Activated CD8-positive, alpha-beta T cell treated with anti-CD3 and anti-CD28 coated beads for 36 hours (primary cell): ENCODE measurements at places on chromosomes 3 and 15.
A peak's percentile ranks its signal among the peaks of the same experiment; 100 is the strongest.

GRCh38 chr15:58952751-58953150 is 19.3 kb upstream of the SLTM start:
- H3K27ac ChIP-seq = no peak overlapping the region
- no peaks in the 10 kb centered on the region for H3K36me3 ChIP-seq
- H3K4me3 ChIP-seq = no peak overlapping the region

- no peak for DNase-seq
- H3K36me3 ChIP-seq = no peaks in the 10 kb centered on the region
- no peak overlapping the region for H3K27ac ChIP-seq
- H3K27me3 ChIP-seq = no peaks in the 10 kb centered on the region
- no peaks in the 10 kb centered on the region for H3K4me1 ChIP-seq
- no peak overlapping the region for H3K4me3 ChIP-seq
These were observed 166.2 kb upstream of the VEPH1 start for GRCh38 chr3:157669416-157669815.

GRCh38 chr15:71548401-71548807 is 261.9 kb upstream of the NR2E3 start:
- no peak overlapping the region for H3K4me3 ChIP-seq
- H3K36me3 ChIP-seq = no peaks in the 10 kb centered on the region
- H3K27ac ChIP-seq = no peak overlapping the region
- DNase-seq = no peak

DNA sequence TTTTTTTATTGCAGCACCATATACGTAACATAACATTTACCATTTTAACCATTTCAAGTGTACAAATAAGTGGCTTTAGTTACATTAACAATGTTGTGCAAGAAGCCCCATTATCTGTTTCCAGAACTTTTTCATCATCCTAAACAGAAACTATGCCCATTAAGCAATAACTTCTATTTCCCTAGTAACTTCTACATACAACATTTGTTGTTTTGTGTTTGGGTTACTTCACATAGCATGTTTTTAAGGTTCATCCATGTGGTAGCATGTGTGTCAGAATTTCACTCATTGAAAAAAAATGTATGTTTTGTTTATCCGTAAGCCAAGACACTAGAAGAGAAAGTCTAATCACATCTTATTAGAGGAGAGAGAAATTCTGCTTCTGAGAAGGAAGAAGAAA is 450.5 kb upstream of the PDZRN3 start:
- H3K4me1 ChIP-seq = no peaks in the 10 kb centered on the region
- H3K27ac ChIP-seq = no peak overlapping the region
- H3K36me3 ChIP-seq = no peaks in the 10 kb centered on the region
- no peaks in the 10 kb centered on the region for H3K27me3 ChIP-seq

DNA sequence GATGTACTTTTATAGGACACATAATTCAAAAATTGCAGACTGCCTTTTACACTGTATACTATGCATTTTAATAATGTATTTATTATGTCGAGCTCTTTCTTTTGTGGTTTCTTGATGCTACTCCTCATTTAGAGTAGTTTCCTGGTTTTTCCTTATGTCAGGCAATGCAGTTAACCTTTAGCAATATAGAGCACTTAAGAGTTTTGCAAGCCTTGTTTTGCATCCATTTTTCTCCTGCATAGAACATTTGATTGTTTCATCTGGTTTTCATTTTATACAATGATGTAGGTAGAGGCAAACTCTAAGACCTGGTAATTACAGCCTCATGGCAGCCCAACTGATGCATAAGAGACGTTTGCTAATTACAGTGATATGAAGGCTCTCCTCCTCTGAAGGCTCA is 86.3 kb downstream of the PDZRN3 start:
- no peak overlapping the region for H3K4me3 ChIP-seq
- no peaks in the 10 kb centered on the region for H3K36me3 ChIP-seq
- H3K4me1 ChIP-seq = no peaks in the 10 kb centered on the region

- no peak for DNase-seq
- no peaks in the 10 kb centered on the region for H3K4me1 ChIP-seq
- no peaks in the 10 kb centered on the region for H3K27me3 ChIP-seq
- H3K4me3 ChIP-seq = no peak overlapping the region
- no peaks in the 10 kb centered on the region for H3K36me3 ChIP-seq
These were observed 163.8 kb upstream of the CMC1 start for GRCh38 chr3:28077572-28077971.

GRCh38 chr15:56765251-56765650 is 31.9 kb upstream of the ZNF280D start:
- DNase-seq = no peak
- H3K36me3 ChIP-seq = no peaks in the 10 kb centered on the region
- no peaks in the 10 kb centered on the region for H3K27me3 ChIP-seq
- H3K4me3 ChIP-seq = no peak overlapping the region
- H3K27ac ChIP-seq = no peak overlapping the region

- H3K4me1 ChIP-seq = peaks cover 18% of the 10 kb centered on the region
- no peak overlapping the region for H3K27ac ChIP-seq
- no peaks in the 10 kb centered on the region for H3K36me3 ChIP-seq
- peak overlapping the region; percentile 31 for H3K4me3 ChIP-seq
- peaks cover 3% of the 10 kb centered on the region for H3K27me3 ChIP-seq
These were observed 15.8 kb upstream of the FANCD2 start for GRCh38 chr3:10010421-10010877.

DNA sequence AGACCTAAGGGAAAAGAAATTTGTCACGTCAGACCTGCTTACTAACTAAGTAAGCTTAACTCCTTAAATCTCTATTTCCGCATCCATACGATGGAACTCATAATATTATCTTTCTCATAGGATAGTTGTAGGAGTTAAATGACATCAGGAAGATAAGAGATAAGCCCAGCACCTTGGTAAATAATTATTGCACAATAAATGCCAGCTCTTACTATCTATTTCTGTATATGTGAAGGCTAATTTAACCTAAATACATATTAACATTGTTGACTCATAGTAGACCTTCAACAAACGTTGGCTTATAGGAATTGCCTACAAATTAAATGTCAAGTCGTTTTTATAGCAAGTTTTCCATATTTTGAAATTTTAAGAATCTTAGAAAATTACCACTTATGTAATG is 709.0 kb downstream of the CADM2 start:
- H3K36me3 ChIP-seq = no peaks in the 10 kb centered on the region
- no peak for DNase-seq
- H3K27me3 ChIP-seq = no peaks in the 10 kb centered on the region
- no peak overlapping the region for H3K27ac ChIP-seq
- H3K4me3 ChIP-seq = no peak overlapping the region

DNA sequence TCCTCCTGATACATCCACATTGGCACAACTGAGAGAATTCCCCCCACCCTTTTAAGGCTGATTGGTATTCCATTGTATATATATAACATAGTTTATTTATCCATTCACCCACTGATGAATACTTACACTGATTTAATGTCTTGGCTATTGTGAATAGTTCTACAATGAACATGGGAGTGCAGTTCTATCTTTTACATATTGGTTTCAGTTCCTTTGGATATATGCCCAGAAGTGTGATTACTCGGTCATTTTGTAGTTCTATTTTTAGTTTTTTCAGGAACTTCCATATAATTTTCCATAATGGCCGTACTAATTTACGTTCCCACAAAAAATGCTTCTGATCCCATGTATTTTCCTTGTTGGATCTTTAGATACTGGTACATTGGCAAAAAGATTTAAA is 135.3 kb downstream of the FMN1 start:
- H3K27me3 ChIP-seq = no peaks in the 10 kb centered on the region
- H3K4me1 ChIP-seq = no peaks in the 10 kb centered on the region

DNA sequence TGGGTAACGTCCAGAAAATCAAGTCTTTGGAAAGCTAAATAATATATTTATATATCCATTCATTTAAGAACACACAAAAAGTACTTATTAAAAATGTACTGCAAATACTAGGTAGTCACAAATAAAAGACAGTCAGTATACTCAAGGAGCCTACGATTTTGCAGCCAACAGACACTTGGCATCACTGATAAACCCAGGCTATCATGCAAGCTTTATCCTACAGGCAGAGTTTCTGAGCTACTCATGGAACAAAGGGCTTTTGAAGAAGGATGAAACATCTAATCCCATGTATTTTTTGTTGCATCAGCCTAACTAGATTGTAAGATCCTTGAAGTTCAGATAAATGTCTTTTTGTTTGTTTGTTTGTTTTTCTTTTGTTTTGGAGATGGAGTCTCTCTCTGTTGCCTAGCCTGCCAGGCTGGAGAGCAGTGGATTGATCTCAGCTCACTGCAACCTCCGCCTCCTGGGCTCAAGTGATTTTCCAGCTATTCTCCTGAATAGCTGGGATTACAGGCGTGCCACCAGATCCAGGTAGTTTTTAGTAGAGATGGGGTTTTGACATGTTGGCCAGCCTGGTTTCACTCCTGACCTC is 319.4 kb upstream of the MDFIC2 start:
- DNase-seq = no peak
- no peak overlapping the region for H3K27ac ChIP-seq
- peaks cover 14% of the 10 kb centered on the region for H3K27me3 ChIP-seq
- H3K4me1 ChIP-seq = no peaks in the 10 kb centered on the region
- no peak overlapping the region for H3K4me3 ChIP-seq
- H3K36me3 ChIP-seq = no peaks in the 10 kb centered on the region

DNA sequence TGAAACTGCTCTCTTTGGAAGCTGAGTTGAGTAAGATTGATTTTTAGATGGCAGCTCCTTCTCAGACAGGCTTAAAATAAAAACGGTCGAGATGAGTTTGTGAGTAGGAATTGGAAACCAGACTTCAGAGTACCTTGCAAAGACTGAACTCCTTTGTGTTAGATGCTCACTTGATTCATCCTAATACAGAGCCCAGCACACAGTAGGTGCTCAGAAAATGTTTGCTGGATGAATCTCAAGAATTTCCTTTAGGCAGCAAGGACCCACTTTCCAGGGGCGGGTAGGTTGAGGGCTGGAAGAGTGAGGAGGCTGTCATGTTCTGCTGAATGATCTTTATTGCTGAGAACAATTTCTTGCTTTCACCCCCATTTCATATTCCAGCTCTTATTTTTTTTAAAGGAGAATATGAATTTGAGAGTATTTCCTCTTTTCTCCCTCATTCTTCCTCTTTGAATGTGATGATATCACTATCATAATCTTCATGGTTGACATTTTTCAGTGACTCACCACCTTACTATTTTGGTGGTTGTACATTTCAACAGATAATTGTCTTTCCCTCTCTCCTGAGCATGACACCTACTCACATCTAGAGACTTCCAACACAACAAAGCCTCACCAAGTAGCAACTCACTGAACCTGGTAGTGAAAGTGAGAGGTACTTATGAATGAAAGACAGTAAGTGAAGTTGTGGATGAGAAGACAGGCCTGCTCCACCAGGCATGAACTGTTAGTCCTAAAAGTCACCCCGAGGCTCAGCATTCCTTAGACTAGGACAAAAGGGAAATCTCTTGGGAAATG is 113.3 kb downstream of the PDCD6IP start:
- H3K27ac ChIP-seq = no peak overlapping the region
- H3K27me3 ChIP-seq = no peaks in the 10 kb centered on the region
- no peaks in the 10 kb centered on the region for H3K36me3 ChIP-seq
- no peaks in the 10 kb centered on the region for H3K4me1 ChIP-seq

DNA sequence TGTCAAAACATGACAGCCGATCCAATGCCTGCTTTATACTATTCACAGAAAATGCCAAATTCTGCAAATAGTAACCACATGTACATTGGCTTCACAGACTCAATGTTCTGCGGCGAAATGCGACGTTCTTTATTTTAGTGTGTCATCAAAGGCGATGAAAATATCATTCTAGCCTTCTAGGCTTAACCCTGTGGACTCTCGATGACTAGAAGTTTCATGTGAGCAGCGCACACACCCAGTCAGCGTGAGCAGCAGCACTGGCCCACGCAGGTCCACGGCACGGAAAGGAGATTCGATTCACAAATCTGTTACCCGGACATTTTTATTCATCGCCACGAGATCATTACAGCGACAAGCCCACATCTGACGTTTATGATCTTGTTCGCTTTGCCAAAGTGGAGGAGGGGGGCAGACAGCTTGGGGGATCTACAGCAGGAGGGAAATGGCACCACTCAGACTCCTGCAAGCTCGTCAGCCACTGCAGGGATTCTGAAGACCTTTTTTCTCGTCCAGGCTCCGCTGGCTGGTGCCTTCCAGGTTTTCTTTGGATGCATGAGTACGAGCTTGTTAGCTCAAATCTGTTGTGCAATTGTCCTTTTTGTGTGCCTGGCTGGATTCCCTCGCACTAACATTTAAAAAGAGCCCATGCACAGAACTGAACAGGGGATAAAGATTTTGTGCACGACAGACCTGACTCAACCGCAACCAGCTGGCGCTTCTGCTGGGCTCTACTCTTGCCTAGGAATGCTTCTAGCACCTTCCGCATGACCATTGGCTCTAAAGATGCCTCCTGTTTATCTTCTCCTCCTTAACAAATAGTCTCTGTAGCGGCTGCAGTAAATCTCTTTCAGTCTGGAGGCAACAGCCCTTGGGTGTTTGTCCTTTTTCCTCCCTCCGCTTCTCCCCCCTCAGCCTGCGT is 938.4 kb downstream of the MCTP2 start:
- no peak overlapping the region for H3K27ac ChIP-seq
- no peak for DNase-seq
- no peaks in the 10 kb centered on the region for H3K4me1 ChIP-seq
- H3K36me3 ChIP-seq = no peaks in the 10 kb centered on the region
- no peak overlapping the region for H3K4me3 ChIP-seq
- H3K27me3 ChIP-seq = peaks cover 22% of the 10 kb centered on the region

- H3K4me1 ChIP-seq = no peaks in the 10 kb centered on the region
- H3K4me3 ChIP-seq = no peak overlapping the region
- peaks cover 5% of the 10 kb centered on the region for H3K27me3 ChIP-seq
- no peak for DNase-seq
These were observed 43.7 kb downstream of the CHRD start for GRCh38 chr3:184423561-184423960.

DNA sequence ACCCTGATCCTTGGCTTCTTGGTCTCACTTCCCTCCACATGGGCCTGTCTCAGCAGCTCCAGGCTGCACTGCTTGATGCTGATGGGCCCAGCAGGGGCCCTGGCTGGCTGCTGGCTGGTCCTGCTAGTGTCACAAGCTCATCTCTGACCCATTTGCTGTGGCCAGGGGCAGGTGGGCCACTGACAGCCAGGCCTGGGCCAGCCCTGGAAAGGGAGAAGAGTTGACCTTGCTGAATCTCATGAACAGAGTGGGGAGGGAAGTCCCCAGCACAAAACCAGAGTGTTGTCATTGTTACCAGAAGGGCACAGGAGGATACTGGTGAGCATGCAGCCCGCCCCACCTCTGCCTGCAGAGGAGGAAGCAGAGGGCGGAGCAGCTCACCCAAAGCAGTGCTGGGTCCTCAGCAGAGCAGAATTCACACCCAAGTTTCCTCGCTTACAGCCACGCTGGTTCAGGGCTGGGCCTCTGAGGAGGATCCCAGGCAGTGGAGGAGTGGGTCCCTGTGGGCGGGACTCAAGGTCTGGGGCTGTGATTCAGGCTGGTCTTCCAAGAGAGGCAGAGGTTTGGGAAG is 7.6 kb upstream of the KLF15 start:
- no peak for DNase-seq
- no peaks in the 10 kb centered on the region for H3K36me3 ChIP-seq
- H3K27me3 ChIP-seq = peaks cover 14% of the 10 kb centered on the region
- H3K4me3 ChIP-seq = no peak overlapping the region

DNA sequence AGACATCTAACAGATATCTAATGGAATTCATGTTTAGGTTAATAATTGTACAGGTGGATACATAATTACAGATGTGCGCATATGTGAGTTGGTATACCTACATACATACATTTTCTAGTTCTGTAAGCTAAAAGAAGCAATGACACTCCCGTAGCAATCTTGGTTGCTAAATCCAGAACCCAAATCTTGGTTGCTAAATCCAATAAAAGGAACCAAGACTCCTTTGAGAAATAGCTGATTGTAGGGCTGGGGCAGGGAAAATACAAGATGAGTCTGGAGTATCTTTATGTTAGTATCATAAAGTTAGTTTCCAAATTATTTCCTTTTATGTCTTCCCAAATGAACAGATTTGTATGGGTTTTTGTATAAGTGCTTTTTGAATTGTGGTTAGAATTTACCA is 135.2 kb downstream of the TMCC1 start:
- H3K4me3 ChIP-seq = no peak overlapping the region
- no peaks in the 10 kb centered on the region for H3K4me1 ChIP-seq
- DNase-seq = no peak
- no peaks in the 10 kb centered on the region for H3K27me3 ChIP-seq
- peaks cover 17% of the 10 kb centered on the region for H3K36me3 ChIP-seq
- H3K27ac ChIP-seq = no peak overlapping the region
